Colonic mucosa (tissue), 4 donors: ENCODE measurements at places on chromosomes 13 and 19. TPM values are rescaled to one million over a fixed set of nuclear protein-coding genes. Genes with fewer than 3 reads are reported as not detected.

PROZ gene
- not detected for total RNA-seq

DNA sequence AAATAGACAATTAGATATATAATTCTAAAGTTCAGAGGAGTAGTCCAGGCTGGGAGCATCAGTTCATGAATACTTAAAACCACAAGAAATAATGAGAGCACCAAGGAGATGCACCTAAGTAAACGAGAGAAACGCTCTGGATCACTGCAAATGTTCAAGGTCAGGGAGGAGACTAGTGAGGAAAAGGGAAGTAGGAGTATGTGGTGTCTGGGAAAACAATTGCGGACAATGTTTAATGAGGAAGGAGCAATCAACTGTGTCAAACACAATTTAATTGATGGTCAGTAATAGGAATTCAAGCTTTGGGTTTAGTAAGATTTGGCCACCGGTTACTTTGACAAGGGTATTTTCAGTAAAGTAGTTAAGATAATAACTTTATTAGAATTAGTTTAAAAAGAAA, 652.2 kb downstream of the DACH1 start:
- no peak for DNase-seq
- H3K27me3 ChIP-seq = no peaks in the 10 kb centered on the region
- H3K27ac ChIP-seq = no peak overlapping the region
- no peaks in the 10 kb centered on the region for H3K4me1 ChIP-seq
- no peak overlapping the region for H3K4me3 ChIP-seq

- no peaks in the 10 kb centered on the region for H3K4me1 ChIP-seq
- no peaks in the 10 kb centered on the region for H3K27me3 ChIP-seq
Observed at GRCh38 chr13:34422956-34423355, 519.1 kb upstream of the NBEA start.

HCST gene
- 2.4 TPM for total RNA-seq

GRCh38 chr13:57569986-57570385, 61.6 kb upstream of the PCDH17 start:
- DNase-seq = no peak
- no peaks in the 10 kb centered on the region for H3K4me1 ChIP-seq
- H3K4me3 ChIP-seq = no peak overlapping the region
- H3K27ac ChIP-seq = no peak overlapping the region

GRCh38 chr19:14343286-14343685, 38.0 kb upstream of the ADGRE5 start:
- H3K36me3 ChIP-seq = no peaks in the 10 kb centered on the region
- H3K27me3 ChIP-seq = no peaks in the 10 kb centered on the region
- no peaks in the 10 kb centered on the region for H3K4me1 ChIP-seq
- H3K4me3 ChIP-seq = no peak overlapping the region
- H3K27ac ChIP-seq = peak overlapping the region; percentile 74
- DNase-seq = no peak

MEDAG gene
- 2.6 TPM for total RNA-seq

IRGC gene
- not detected for total RNA-seq
